ENCODE measurements at places on chromosomes 11 and 22.

- DNase-seq, result no peak
These were observed 168.5 kb downstream of the ARHGAP42 start for GRCh38 chr11:100855466-100856067.

DNA sequence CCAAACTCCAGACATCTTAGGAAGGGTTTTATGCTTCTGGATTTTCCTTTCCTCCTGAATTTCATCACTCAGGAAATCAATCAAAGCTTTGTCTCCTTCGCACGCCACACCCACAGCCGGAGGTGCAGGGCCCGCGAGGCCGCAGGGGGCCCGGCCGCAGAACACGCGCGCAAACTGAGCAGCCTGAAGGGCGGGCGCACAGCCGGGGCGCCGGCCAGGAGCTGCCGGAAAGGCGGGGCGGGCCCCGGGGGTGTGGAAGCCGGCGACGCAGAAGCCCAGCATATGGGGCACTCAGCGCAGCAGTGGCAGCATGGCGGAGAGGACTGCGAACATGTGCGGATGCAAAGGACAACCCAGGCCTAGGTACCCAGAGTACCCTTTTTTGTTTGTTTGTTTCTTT, 33.1 kb upstream of the SPTBN2 start:
- DNase-seq, result no peak

DNA sequence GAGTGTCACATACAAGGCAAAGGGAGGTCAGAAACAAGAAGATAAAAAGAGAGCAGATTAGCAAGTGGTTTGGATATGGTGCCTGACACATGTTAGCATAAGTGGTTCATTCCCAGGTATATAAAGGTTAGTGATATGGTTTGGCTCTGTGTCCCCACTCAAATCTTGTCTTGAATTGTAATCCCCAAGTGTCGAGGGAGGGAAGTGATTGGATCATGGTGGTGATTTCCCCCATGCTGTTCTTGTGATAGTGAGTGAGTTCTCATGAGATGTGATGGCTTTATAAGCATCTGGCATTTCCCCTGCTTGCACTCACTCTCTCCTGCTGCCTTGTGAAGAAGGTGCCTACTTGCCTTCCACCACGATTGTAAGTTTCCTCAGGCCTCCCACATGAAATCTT, 12.1 kb upstream of the DKK3 start:
- no peak for DNase-seq

DNA sequence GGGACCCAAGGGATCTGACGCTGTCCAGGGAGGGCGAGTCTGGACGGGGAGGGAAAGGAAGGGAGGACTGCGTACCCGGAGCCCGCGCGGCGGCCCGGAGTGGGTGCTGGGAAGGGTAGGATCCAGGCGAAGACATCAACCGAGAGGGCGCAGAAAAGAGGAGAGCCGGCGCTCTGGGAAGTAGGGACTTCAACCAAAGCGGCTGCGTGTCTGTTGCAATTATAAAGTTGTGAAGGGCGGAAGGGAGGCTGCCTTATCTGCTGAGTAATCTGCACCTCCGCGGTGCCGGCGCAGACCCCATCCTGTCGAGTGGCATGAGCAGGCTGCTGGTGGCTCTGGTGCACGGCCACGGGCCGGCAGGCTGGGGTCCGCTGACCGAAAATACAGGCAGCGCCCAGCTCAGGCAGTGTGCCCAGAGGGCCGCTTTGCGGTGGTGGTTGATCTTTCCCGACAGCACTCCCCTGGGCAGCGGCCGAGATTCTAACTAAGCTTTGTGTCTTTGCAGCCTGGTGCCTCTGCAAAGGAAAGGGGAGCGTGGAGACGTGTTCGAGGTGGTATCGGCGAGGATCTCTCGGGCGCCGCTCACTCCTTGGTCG, 978 bp downstream of the C11orf87 start:
- DNase-seq, result no peak

DNA sequence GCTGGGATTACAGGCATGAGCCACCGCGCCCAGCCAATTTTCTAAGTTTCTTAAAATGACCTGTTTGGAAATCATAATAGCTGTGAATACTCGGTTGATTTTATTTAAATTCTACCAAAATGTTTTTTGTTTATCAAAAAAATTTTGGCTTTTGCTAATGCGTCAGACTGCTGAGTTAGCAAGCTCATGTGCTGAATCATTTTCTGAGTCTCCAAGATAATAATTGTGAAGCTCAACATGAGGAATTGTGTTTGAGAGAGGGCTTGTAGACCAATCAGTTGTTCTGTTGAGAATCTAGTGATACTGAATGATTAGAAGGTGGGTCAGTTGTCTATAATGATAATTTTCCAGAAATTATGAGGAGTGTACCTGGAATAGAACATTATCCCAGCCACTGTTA, 15.9 kb downstream of the RNF214 start:
- DNase-seq, result no peak

DNA sequence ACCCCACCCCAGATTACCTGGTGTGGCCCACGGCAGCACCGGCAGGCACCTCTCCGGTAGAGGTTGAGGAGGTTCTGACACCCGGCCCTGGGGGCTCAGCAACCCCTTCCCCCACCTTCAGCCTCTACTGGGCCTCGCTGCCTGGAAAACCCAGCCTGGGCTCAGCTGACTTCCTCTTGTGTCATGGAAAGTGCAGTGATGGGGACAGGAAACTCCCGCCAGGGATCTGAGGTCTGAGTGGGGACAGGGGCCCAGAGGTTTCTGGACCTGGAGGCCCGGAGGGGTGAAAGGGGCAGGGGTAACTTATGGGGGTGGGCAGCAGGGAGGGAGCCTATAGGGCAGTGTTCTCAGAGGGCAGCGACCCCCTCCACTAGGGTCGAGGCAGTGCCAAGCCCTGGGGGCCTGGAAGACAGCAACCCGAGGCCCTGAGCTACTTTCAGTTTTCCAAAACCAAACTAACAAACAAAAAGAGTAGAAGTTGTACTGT, 10.0 kb upstream of the CD5 start:
- DNase-seq, result peak; percentile 56

All from activated T-helper 1 cell treated with anti-CD3 and anti-CD28 coated beads, Interleukin-2, amount 50 U/mL, for 16 hours (primary cell).